ENCODE measurements at places on chromosomes 16 and 17.

GRCh38 chr17:18141210-18141803 lies 32.8 kb downstream of the MYO15A start:
- peak; percentile 57 for DNase-seq

DNA sequence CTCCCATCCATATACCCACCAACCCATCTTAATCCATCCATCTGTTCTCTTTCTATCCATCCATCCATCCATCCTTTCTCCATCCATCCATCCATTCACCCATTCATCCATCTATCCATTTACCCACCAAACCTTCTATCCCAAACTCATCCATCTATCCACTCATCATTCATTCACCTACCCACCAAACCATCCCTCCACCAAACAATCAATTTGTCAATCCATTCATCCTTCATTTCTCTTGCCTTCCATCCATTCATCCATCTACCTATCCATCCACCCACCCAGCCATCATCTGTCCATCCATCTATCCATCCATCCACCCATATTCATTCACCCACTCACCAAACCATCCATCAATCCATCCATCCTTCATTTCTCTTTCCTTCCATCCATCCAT lies 44.6 kb upstream of the CIBAR2 start:
- DNase-seq = no peak

GRCh38 chr16:10876315-10876714 lies 687 bp upstream of the CIITA start:
- no peak for DNase-seq

DNA sequence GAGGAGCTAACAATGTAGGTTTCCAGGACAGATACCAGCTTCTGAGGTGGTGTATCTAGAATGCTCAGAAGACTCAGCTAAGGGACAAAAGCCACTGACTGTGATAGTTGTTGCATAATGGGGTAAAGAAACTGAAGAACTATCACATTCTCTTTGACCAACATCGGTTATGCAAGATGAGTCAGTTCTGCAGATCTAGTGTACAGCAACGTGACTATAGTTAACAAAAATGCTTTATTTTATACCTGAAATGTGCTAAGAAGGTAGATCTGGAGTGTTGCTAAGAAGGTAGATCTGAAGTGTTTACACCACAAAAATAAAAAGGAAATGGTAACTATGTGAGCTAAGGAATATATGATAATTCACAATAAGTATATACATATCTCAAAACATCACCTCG lies 2.5 kb downstream of the KRTAP9-6 start:
- DNase-seq = no peak

- DNase-seq = no peak
These were observed 17.9 kb downstream of the TBC1D28 start for GRCh38 chr17:18626152-18626870.

DNA sequence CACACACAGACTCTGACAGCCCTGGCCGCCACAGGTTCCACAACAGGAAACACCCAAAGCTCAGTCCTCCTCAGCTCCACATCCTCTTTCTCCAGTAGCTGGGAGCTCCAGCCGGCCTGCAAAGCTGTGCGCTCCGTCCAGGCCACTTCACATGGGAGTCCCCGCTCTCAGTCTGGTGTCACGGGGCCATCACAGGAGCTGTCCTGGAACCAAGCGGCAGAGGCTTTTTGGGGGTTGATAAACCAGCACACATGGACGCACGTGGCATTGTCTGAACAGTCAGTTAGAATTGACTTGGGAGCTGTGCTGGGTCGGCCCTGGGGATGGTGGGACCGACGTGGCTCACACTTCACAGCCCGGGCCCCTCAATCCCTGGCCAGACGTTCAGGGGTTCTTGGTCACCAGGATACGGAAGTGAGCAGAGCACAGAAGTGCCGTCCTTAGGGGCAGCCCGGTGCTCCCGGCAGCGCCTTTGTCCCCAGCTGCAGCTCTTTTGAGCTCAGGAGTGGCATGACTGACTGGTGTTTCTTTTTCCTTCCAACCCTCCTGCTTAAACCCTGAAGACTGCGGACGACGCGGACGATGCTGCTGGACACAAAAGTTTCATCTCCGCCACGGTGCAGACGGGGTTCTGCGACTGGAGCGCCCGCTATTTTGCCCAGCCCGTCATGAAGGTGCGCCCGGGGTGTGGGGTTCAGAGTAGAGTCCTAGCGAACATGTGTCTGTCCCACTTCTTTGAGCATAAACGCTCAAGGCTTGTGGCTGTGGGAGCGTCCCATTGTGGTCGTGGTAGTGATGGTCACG lies 66.6 kb upstream of the CHMP6 start:
- DNase-seq = no peak

DNA sequence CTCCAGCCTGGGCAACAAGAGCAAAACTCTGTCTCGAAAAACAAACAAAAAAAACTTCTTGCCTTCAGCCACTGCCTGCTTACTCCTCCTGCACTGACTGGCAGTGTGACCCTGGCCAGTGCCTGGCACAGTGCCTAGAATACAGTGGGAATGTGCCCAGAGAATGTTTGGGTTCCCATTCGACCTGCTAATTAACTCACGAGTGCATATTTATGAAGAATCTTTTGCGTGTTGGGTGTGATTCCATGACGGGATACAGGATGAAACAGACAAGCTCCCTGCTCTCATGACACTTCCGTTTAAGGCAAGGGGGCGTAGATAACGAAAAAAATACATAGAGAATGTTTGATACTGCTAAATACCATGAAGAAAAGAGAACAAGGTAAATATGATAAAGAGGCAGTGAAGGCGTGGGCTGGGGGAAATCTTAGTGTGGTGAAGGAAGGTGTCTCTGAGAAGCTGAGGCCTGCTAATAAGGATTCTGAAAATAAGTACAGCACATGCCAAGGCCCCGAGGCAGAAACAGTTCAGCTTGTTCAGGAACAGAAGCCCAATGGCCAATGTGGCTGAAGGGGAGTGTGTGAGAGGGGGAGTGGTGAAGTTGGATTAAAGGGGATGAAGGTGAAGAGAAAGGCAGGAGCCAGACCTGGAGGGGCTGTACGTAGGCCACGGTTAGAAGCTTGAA lies 4.3 kb downstream of the ABI3 start:
- DNase-seq = no peak

DNA sequence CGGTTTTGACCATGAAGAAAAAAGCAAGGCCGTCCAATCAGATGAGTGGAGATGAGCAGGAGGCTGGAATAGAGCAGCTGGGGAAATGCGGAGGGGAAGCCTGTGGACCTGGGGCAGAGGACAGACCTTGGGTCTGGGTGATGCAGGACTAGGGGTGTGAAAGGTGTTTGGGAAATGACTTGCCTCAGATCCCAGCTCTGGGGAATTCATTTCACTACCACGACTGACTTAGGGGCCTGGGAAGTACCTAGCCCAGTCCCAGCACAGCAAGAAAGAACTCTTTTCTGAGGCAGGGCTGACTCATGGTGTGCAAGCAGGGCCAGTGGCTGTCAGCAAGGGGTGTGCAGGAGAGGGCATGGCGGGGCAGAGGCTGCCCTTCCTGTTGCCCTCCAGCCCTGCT lies 14.8 kb downstream of the DNAI2 start:
- no peak for DNase-seq

GRCh38 chr17:78998311-78999055 lies 11.1 kb downstream of the CANT1 start:
- DNase-seq = no peak

- DNase-seq = no peak
These were observed 46.2 kb upstream of the NOL11 start for GRCh38 chr17:67671493-67671892.

- no peak for DNase-seq
These were observed 25.0 kb downstream of the ZNF469 start for GRCh38 chr16:88407807-88408206.

DNA sequence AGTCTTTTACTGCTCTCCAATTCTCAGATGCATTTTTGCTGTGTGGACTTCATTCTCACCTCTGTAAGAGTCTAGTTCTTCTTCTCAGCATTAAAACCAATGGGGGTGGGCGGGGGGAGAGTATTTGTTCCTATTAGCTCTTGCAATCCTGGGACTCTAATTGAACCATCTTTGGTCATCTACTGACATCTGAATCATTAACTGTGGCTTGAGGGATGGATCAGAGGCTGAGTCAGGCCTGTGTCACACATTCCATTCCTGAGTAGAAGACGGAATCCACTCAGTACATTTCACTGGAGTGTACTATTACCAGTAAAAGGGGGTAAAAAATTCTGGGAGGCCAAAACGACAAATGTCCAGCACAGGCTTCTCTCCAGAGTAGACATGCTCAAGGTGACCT lies 12.8 kb upstream of the ZNF23 start:
- DNase-seq = peak; percentile 95

- DNase-seq = no peak
These were observed 90.3 kb downstream of the RAB11FIP4 start for GRCh38 chr17:31481783-31482081.

DNA sequence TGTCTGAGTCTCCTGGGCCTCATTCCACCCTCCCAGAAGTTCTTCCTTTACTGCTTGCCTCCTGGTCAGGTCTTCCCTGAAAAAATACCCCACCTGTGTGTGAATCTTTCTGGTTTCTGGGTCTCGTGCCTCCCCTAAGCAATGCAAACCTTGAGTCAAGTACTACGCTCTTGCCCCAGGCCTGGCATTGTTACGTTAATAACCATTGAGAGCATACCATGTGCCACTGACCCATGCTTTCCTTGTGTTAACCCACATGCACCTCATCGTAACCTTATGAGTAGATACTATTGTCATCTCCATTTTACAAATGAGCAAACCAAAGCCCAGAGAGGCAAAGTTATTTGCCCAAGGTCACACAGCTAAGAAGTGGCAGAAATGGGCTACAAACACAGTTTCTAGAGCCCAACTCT lies 25.4 kb upstream of the TOB1 start:
- DNase-seq = no peak

- DNase-seq = no peak
These were observed 25.0 kb downstream of the RAB11FIP4 start for GRCh38 chr17:31416503-31416923.

DNA sequence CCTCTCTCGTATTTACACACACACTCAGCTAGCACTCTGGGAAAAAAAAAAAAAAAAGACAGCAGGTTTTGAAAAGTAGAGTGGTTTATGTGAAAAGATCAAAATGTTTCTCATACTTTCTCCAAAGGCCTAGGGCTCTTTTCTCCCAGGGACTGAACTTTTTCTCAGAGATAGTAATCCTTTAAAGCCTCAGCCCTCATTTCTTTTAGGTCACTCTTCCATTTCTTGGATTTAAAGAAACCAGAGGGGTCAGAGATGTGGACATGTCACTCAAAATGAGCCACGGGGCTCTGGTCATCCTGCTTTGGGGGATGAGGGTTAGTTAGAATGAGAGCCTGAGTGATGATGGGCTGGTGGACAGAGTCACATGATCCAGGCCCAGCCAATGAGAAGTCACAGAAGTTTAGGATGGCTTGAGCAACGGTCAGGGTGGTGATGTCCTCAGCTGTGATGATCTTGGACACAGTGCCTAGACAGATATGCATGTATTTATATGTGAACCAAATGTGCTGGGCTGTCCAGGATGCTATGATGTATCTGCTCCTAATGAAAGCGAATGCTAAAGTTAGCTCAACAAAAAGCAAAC lies 33.7 kb upstream of the AXIN2 start:
- DNase-seq = peak; percentile 31

- no peak for DNase-seq
These were observed 13.7 kb upstream of the CSNK1D start for GRCh38 chr17:82287013-82287867.

DNA sequence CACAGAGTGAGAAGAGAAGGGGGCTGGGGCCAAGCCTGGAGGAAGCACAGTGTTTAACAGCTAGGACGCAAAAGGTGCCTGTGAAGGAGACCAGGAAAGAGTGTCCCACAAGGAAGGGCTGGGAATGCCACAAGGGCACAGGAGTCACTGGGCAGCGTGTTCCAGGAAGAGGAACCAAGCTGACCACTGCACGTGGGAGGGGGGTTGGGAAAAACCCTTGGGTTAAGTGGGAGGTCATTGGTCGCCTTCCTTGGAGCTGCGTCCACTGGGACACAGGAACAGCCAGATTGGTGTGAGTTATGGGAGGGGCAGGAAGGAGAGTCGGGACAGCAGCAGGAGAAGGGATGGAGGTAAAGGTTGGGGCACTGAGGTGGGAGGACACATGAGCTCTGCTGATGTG lies 12.9 kb downstream of the TTYH2 start:
- no peak for DNase-seq

- DNase-seq = no peak
These were observed 73.2 kb upstream of the AKTIP start for GRCh38 chr16:53576210-53576609.

DNA sequence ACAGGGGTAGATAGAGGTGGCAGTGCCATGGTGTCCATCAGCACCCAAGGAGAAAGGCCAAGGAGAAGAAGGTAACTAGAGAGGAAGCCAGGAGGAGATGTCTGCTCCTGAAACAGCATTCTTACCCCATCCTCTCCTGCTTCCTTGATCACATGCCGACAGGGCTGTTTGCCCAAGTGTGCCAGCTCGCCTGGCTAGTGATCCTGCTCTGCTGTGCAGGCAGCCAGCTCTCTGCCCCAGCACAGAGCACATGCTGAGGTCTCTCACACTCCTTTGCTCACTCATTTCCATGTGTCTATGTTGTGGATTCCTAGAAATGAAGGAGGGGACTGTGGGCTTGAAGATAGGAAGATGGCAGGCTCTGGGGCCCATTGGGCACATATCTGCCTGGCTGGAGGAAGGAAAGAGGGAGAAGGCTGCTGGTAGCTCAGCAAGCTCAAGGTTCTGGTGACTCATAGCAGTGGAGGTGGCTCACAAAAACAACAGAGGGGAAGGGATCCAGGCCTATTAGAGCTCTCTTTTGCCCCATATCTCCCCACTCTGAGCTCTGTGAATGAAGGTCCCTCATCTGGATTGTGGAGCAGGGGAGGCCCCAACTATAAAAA lies 54.3 kb downstream of the NEUROD2 start:
- DNase-seq = peak; percentile 62

DNA sequence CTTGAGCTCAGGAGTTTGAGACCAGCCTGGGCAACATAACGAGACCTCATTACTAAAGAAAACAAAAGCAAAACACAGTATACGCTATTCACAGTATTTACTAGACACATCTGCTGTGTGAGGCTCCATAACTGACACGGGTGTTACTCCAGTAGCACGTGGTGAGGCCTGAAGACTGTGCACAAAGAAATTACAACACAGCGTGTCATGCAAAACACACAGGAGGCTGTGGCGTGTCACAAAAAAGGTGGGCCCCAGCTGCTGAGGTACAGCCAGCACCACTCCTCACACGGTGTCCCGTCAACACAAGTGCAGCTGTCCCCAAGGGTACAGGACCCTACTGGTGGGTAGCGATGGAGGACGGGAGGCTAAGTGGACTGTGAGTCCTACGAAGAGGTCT lies 2.7 kb downstream of the CYBC1 start:
- DNase-seq = no peak

DNA sequence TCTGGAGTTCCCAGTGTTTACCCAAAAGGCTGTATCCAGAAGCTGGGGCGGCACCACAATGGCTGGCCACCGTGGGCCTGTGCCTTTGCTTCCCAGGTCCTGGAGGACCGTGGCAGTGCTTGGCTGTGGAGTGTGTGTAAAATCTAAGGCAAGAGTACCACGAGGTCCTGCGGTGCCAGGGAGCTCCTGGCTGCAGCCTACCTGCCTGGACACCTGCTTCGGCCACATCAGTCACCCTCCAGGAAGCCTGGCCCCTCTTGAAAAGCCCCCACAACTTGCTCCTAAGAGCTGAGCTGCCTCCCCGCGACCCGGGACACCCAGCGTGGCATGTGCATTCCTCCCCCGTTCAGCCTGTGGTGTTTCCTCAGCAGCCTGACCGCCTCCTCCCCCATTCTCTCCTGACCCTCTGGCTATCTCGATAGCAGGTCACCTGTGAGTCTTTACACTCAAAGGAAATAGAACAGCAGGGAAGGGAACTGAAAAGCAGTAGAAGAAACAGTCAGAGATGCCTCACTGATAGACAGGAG lies 7.9 kb downstream of the TIMM22 start:
- DNase-seq = no peak
